ENCODE measurements at places on chromosomes 7 and 10.

DNA sequence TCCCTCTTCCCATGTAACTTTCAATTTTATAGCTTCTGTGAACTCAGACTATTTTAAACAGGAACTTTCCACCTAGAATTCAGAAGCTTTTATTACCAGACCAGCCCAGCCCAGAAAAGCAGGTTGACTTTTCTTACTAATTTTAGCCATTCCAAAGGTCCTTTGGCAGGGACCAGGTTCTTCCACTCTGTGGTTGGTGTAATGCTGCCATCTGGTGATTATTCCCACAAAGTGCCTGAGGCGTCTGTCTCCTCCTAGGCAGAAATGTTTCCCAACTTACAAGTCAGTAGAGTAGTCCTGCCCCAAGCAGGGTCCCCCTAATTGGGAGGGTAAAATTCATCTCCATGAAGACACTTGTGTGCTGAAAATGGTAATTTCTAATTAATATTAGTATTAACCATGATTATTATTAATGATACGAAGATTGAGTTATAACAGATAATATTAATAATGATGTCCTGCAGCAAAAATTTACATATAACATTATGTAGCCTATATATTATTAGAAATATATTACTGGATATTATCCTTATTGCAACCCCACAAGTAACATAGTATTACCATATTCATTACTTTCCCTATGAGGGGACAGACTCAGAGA, 53.0 kb upstream of the PPP1R17 start:
- DNase-seq, result peak; percentile 45

GRCh38 chr7:94439893-94440381, 45.2 kb downstream of the COL1A2 start:
- no peak for DNase-seq

- DNase-seq, result no peak
Measured at GRCh38 chr7:137611606-137612005, 235.2 kb downstream of the DGKI start.

DNA sequence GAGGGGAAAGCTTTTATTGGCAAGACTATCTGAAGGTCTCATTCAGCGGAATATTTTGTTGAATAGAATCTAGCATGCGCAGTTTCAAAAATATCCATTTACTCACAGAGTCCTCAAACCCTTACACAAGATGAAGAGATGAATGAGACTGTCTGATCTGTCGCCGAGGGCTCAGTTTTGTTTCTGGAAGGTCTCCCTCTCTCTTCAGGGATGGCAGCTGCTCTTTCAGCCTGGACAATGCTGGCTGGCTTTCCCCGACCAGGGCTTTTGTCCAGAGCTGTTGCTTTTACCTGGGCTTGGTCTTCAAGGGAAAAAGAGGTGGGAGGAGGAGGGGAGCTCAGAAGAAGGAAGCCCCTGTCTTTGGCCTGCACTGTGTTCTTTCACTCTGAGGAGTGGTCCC, 81.9 kb upstream of the BTBD16 start:
- DNase-seq, result no peak

All from foreskin melanocyte (primary cell).